ENCODE measurements at places on chromosomes 5 and 9. TPM values are rescaled to one million over a fixed set of nuclear protein-coding genes. Genes with fewer than 3 reads are reported as not detected.

The ANXA2R gene
- total RNA-seq = 7.7 TPM

The CDC20B gene
- not detected for total RNA-seq

The SH3TC2 gene
- total RNA-seq = 60.6 TPM

The SYNPO gene
- 14.6 TPM for total RNA-seq

The PIP5KL1 gene
- total RNA-seq = 0.70 TPM

The ASTN2 gene
- total RNA-seq = 3.4 TPM

The STXBP1 gene
- 24.7 TPM for total RNA-seq

The ADRA1B gene
- 0.34 TPM for total RNA-seq

The PCDHA1 gene
- 0.17 TPM for total RNA-seq

The PCDHB11 gene
- 0.19 TPM for total RNA-seq

The RGMB gene
- total RNA-seq = 16.2 TPM

The GTF2H2 gene
- total RNA-seq = 6.5 TPM

The PRELID2 gene
- total RNA-seq = 27.9 TPM

The SHOC1 gene
- total RNA-seq = not detected

The SPAG8 gene
- total RNA-seq = 0.19 TPM

The AQP7 gene
- total RNA-seq = not detected

The PLPPR1 gene
- total RNA-seq = not detected

The TAF1L gene
- total RNA-seq = under 0.01 TPM

The FBN2 gene
- 0.79 TPM for total RNA-seq

The ENTREP1 gene
- 8.0 TPM for total RNA-seq

The PDZD2 gene
- 2.6 TPM for total RNA-seq

The NR5A1 gene
- not detected for total RNA-seq

The ACTL7A gene
- not detected for total RNA-seq

The MTAP gene
- total RNA-seq = 36.9 TPM

The GLRA1 gene
- total RNA-seq = not detected

The CCDC112 gene
- total RNA-seq = 5.9 TPM

The ROR2 gene
- total RNA-seq = not detected

The TNPO1 gene
- total RNA-seq = 624 TPM

The EGFL7 gene
- total RNA-seq = 768 TPM

The N4BP3 gene
- total RNA-seq = 43.9 TPM

The GABBR2 gene
- 0.68 TPM for total RNA-seq

The C8G gene
- total RNA-seq = 1.7 TPM

The NEUROG1 gene
- total RNA-seq = not detected

The NTRK2 gene
- 0.05 TPM for total RNA-seq

The ARHGEF28 gene
- total RNA-seq = 151 TPM

The PRSS3 gene
- 0.51 TPM for total RNA-seq

The SLC9A3 gene
- total RNA-seq = 1.5 TPM

The AK8 gene
- total RNA-seq = 0.09 TPM

The CNTLN gene
- 11.3 TPM for total RNA-seq

The MTMR12 gene
- total RNA-seq = 55.3 TPM

The MGAT4B gene
- 229 TPM for total RNA-seq

The FAM151B gene
- total RNA-seq = 2.6 TPM

The SPATA31C1 gene
- not detected for total RNA-seq

The SPATA9 gene
- not detected for total RNA-seq
